ENCODE measurements at places on chromosomes 5 and 9. TPM values are rescaled to one million over a fixed set of nuclear protein-coding genes. Genes with fewer than 3 reads are reported as not detected.

DNA sequence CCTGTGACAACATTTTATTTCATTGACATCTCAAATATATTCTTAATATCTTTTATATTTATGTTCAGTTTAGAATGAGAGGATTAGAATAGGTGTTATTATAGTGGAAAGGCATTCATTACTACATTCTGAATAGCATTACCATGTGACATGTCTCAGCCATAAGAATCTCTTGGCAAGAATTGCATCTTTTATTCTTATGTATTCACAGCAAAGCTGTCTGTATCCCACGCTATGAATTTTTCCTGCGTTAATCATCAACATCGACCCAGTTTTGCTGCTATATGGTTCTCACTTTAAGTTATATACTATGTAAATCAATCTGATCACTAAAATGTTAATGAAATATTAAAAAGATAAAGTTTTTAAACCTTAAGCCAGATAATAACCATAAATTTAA, 248.6 kb downstream of the TMEM232 start:
- no peak for DNase-seq

The TLR4 gene
- polyA plus RNA-seq, result 9.1 TPM

- DNase-seq, result no peak
These were observed 113.2 kb downstream of the DCP2 start for GRCh38 chr5:113089653-113090335.

The PPP2R2B gene
- polyA plus RNA-seq, result 12.5 TPM

DNA sequence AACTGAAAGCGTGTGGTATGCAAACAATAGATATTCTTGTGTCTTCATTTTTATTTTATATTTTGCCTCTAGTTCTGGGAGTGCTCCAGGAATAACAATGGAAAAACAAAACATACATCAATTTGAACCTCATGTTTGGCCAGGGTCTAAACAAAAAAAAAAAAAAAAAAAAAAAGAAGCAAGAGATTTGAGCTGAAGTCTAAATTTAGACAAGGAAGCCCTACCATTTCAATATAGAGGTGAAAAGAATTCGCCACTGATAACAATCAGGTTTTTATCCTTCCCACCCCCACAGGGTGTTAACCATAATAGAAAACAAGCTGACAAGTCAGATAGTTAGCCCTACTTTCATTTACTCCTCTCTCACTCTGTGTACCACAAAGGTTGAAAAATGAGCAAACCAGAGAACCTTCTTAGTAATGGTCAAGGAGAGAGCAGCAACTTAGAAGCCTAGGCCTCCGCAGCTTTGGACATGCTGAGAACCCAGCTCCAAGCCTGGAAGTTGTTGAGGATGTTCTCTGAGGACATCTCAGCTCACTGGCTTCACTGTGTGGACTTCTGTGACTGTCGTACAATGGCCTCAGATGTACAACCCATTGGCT, 118.2 kb upstream of the HMHB1 start:
- DNase-seq, result no peak
